Inflammatory macrophage treated with lipopolysaccharide for 4 hours (primary cell): ENCODE measurements at places on chromosomes 16 and 17.

- DNase-seq: no peak
These were observed 5.9 kb downstream of the RPUSD1 start for GRCh38 chr16:782258-782657.

DNA sequence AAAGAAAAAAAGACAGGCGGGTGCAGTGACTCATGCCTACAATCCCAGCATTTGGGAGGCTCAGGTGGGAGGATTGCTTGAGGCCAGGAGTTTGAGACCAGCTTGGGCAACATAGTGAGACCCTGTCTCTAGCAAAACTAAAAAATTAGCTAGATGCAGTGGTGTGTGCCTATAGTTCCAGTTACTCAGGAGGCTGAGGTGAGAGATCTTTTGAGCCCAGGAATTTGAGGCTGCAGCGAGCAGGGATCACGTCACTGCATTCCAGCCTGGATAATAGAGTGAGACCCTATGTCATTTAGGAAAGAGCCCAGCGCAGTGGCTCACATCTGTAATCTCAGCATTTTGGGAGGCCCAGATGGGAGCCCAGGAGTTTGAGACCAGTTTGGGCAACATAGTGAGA, 126.6 kb downstream of the CMIP start:
- no peak for DNase-seq

DNA sequence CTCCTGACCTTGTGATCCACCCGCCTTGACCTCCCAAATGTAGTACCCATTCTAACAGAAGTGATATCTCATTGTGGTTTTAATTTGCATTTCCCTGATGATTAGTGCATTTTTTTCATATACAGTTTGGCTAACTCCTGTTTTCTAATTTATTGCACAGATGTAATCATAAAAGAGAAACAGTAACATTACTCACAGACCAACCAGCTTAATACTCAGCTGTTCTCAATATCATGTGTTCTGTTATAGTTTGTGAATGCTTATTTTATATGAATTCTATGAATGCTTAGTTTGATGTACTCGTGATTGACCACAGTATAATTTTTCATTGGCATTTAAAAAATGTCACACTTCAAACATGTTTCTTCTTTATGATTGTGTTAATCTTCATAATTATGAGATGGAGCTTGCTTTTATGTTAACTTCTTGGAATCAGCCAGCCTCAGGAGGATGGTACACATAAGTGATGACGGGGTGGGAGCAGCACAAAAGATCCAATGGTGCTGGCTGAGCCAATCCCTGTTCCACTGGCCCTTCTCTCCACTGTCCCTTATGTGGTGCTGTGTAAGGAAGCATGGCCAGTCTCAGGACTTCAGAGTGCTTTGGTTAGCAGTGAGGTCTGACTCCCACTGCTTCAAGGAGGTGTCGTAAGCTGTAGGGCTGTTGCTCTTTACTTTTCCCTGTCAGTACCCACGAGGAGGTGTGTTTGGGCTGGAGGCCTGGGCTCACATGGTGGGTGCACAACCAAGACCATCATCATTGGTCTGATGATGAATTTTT, 191.0 kb downstream of the SPECC1 start:
- peak; percentile 33 for DNase-seq

DNA sequence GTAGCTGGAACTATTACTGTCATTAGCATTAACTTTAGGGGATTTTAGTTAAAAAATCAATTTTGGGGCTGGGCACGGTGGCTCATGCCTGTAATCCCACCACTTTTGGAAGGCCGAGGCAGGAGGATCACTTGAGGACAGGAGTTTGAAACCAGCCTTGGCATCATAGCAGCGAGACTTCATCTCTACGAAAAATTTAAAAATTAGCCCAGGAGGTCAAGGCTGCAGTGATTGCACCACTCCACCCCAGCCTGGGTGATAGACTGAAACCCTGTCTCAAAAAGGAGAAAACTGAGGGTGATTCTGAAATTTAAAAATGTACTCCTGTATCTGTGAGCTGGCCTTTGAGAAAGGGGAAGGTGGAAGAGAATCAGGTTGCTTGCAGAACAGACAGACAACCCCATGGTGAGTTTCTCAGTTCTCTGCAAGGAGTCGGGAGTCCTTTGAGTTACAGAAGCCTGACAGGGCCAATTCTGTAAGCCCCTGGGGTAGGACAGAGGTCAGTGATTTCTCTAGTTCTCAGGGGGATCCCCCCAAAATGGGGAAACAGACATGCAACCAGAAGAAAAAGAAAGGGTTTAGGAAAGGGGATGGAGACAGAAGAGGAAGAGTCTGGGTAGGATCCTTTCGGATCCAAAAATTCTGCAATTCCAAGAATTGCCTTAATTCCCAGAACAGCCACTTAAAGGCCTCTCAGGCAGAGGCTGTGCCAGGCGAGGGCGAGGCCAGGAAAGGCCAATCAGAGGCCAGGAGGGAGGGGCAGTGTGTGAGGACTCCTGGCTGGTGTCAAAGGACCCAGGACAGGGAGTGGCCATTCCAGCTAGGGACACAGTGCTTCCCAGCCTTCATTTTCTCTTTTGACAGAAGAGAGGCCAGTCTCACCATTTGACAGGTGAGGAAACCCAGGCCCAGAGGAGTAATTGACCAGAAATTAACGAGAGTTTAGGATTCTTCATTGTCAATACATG, 6.7 kb downstream of the NUPR1 start:
- peak; percentile 78 for DNase-seq

DNA sequence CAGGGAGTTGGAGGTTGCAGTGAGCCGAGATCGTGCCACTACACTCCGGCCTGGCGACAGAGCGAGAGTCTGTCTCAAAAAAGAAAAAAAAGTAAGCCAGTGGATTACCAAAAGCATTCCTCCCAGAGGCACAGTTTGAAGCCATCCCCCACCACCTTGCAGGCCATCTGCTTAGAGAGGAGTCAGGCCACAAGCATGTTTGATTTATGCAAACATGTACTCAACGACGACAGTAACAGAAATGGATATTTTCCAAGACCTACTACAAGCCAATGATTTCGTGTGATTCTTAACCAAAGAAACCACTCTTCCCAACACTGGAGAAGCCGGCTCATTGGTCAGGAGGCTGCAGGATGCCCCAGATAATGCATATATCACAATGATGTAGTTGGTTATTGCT, 34.8 kb downstream of the MYH13 start:
- no peak for DNase-seq

DNA sequence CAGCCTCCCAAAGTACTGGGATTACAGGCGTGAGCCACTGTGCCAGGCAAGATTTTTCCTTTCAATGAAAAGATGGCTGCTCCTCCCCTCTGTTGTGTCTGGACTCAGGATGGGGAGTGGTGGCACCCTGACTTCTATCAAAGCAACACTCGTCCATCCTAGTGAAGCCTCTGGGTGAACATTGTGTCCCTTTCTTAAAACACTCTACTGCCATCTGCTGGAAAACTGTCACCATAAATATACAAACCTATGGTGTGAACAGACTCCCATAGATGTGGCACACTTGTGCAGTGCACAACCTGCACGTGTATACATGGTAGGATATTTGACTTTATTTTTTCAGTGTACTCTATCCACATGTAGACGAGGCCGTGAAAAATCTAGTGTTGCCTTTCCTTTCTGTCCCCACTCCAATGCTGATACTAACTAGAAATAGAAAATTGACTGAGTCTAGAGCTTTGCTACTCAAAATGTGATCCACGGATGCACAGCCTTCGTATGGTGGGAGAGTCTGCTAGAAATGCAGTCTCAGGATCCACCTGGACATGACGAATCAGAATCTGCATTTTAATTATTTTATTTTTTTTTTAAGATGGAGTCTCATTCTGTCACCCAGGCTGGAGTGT, 55.9 kb upstream of the PLCG2 start:
- DNase-seq: peak; percentile 82

- no peak for DNase-seq
These were observed 28.6 kb downstream of the ANKRD40 start for GRCh38 chr17:50679008-50679544.

DNA sequence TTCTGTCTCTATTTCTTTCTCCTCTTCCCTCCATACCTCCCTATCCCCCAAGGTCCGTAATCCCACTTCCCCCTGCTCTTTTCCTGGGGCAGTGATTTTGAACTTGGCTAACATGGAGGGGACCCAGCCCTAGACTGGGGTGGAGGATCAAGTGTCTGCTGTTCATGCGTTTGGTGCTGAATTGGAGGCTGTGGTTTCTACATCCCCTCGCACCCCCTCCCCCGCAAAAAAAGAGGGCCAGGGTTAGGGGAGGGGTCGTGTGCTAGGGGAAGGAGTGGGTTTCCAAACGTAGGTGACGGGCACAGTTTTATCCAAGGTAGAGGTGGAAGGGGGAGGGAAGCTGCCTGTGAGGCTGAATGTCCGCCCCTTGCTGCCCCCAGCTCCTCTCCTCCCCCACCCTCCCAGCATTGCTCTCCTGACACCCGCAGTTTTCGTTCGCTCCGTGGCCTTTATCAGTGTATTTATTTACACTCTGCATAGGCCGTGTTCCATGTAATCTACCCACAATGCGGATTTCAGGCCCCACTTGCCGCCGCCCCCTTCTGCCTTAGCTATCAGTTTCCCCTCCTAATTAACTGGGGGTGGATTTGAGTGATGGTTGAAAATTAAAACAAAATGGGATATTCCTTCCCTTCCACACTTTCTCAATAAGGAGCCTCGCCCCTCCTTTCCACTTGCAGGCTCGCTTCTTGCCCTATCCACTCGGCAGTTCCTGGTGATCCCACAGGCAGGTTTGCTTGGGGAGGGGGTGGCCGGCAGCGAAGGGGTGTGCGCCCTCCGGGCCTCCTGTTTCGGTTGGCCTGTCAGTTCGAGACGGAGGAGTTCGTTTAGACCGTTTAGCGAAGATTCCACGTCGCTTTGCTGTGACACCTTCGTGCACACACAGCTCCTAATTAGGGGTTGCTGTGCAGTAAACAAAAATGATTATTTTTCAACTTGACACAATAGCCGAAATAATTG, 2.0 kb downstream of the GNAO1 start:
- no peak for DNase-seq

GRCh38 chr17:4648741-4649140, 7.3 kb upstream of the ALOX15 start:
- DNase-seq: peak; percentile 61

DNA sequence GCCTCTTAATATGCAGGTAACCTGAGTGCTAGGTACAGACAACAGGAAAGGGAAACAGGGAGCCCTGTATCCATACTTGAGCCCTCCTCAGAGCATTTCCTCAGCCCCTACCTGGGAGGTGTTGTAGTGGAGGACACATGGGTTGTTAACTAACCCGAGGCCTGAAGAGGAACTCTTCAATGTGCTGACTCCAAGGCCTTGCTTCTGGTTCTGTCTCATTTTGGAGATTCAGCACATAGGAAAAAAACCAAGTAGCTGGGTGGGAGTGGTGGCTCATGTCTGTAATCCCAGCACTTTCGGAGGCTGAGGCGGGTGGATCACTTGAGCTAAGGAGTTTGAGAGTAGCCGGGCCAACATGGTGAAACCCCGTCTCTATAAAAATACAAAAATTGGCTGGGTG, 24.8 kb downstream of the SNX11 start:
- DNase-seq: no peak

GRCh38 chr16:50977138-50977537, 173.9 kb downstream of the SALL1 start:
- no peak for DNase-seq

DNA sequence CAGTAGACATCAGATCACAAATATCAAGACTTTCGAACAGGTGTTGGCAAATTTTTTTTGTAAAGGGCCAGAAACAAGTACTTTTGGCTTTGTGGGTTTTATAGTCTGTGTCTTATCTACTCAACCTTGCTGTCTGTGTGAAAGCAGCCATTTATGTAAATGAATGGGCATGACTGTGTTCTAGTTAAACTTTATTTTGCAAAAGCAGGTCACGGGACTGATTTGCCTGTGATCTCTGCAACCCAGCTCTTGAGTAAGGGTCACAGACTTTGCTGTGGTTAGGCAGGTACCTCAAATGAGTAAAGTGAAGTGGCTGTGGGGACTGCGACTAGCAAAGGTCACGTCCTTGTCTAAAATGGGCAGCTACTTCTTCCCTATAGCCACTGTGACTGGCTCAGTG, 136.5 kb downstream of the FTO start:
- DNase-seq: no peak

GRCh38 chr16:11639008-11639562, 29.2 kb upstream of the SNN start:
- no peak for DNase-seq

GRCh38 chr17:83110735-83111134, 31.3 kb downstream of the METRNL start:
- DNase-seq: no peak

- DNase-seq: no peak
These were observed 4.8 kb downstream of the SCNN1G start for GRCh38 chr16:23187341-23187740.

DNA sequence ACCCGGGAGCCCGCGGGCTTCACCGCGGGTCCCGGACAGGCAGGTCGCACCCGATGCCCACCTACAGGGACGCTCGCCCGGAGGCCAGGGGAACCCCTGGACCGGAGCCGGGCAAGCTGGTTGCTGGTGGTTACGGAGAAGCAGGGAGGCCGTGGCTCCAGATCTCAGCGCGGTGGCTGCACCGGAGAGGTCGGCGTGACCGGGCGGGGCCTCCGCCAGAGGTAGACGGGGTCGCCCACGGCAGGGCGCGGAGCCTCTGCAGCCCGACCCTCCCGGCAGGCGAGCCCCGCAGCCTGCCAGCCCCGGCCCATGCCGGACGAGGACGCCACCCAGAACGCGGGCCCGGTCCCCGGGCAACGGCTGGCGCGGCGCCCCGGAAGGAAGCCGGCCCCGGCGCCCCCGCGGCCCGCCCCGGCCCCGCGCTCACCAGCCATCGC, 341 bp downstream of the PCYT2 start:
- DNase-seq: no peak

DNA sequence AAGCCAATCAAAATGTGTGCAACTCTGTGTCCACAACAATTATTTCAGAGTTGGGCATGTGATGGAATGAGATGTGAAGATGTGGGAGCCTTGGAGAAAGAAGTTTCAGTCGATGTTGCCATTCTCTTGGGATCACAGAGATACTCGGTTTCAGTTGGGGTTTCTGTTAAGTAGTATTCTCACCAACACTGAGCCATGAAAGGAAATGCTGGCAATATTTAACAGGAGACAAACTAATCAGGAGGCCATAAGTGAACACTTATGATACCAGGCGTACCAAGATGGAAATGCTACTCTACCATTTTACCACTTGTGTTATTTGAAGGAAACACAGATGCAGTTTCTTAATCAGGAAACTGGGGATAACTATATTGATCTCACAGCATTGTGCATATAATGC, 53.3 kb upstream of the NUDT7 start:
- DNase-seq: no peak

DNA sequence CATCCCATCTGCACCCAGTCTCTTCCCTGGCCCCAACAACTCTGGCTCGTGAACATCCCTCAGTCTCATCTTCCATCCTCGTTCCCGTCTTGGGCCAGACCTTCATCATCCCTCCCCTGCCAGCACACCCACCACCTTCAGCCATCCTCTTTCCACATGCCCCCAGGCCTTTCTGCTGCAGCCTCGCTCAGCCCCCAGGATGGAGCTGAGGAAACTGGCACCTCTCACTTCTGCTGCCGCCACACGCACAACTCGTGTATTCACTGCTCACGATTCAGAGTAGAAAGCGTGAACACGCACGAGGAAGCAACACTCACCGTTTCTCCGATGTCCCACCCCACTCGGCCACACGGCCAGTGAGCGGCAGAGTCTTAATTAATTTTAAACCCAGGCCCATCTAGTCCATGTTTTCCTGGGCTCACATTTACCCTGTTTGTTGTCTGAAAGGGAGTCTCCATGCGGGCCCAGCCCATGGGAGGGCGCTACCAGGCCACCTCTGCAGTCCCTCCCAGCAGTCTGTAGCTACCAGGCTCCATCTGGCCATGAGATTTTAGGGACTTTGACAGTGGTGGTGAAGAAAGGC, 12.5 kb downstream of the C16orf90 start:
- no peak for DNase-seq
